ENCODE measurements at places on chromosomes 2 and 18.

DNA sequence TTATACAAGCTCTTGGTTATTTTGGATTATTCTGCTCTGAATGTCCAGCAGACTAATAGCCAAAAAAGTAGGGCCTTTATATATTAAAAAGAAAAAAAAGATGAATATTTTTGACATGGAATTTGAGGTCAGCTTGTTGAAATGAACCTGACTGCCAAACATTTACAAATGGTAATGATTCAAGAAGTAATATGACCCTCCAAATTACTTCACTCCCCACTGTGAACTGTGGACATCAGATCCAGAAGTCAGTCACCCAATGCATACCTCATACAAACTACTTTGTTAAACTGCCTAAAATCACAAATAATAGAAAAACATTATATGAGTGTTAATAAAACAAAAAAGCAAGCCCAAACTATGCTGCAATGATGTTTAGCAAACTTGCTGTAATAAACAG is 10.0 kb downstream of the EPG5 start:
- H3K4me1 ChIP-seq, result peaks cover 17% of the 10 kb centered on the region
- H3K27me3 ChIP-seq, result no peaks in the 10 kb centered on the region
- peaks cover 28% of the 10 kb centered on the region for H3K36me3 ChIP-seq
- no peak overlapping the region for H3K27ac ChIP-seq
- no peak overlapping the region for H3K4me3 ChIP-seq
- DNase-seq, result no peak

DNA sequence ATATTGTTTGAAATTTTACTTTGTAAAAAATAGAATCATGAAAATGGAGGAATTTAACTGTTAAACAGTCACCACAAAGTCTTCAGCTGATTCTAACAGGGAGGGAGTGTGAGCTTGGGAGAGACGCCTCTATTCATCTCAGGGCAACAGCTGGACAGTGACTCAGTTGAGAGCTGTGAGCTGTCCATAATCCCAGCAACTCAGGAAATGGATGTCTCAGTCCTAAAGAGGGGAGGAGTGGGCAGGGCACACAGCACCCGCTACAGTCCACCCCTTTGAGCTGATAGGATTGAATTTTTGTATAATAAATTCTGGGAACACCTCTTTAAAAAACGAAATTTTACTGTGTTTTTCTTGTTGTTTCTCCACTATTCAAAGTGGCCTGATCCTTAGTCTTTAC is 255.1 kb upstream of the THUMPD2 start:
- no peak overlapping the region for H3K4me3 ChIP-seq
- H3K27ac ChIP-seq, result no peak overlapping the region
- no peaks in the 10 kb centered on the region for H3K36me3 ChIP-seq

DNA sequence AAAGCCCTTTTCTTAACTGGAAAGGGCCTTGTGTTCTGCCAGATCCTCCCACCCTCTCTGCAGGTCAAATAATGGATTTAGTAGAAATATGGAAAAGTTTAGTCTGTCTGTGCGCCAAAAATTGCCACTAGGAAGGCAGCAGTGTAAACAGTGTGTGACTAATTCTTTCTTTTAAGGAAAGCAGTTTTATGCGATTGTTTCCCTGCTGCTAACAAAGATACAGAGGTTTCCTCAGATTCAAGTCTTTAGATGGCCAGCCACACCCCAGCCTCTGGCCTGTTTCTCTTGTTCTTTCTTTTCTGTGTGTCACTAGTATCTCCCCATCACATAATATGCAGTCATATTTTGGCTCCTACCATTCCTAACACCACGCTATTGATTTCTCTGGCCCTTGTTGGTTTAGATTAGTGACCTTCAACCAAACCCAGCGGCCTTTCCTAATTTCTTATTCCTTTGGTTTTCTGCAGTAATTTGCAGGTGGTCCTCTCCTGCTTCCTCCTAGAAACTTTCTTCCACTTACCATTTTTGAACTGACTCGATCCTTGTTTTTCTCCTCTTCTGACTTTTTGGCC is 157.4 kb downstream of the LTBP1 start:
- H3K36me3 ChIP-seq, result no peaks in the 10 kb centered on the region
- no peaks in the 10 kb centered on the region for H3K4me1 ChIP-seq
- peak overlapping the region; percentile 70 for H3K27ac ChIP-seq
- H3K4me3 ChIP-seq, result no peak overlapping the region
- no peak for DNase-seq

- H3K36me3 ChIP-seq, result no peaks in the 10 kb centered on the region
- peak overlapping the region; percentile 55 for H3K4me3 ChIP-seq
- peaks cover 11% of the 10 kb centered on the region for H3K4me1 ChIP-seq
- no peak overlapping the region for H3K27ac ChIP-seq
- DNase-seq, result peak; percentile 36
Measured at GRCh38 chr2:159904959-159905305, 106.9 kb upstream of the CD302 start.

DNA sequence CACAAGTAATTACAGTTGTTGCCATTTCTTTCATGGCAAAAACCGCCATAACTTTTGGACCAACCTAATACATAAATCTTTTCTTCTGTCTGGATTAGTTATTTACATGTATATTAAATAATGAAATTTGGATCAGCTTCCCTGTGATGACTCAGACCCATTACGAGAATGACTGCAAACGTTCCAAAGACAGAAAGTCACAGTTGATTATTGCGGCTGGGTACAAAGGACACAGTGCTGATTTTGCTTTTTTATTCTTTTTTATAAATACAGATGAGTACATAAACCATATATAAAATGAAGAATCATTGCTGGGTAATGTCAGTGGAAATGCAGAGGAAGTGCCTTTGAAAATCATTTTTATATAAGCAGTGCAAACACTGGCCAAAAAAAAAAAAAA is 126.2 kb downstream of the TWIST2 start:
- no peaks in the 10 kb centered on the region for H3K36me3 ChIP-seq
- peaks cover 14% of the 10 kb centered on the region for H3K4me1 ChIP-seq
- H3K27me3 ChIP-seq, result no peaks in the 10 kb centered on the region
- DNase-seq, result no peak
- H3K4me3 ChIP-seq, result no peak overlapping the region

DNA sequence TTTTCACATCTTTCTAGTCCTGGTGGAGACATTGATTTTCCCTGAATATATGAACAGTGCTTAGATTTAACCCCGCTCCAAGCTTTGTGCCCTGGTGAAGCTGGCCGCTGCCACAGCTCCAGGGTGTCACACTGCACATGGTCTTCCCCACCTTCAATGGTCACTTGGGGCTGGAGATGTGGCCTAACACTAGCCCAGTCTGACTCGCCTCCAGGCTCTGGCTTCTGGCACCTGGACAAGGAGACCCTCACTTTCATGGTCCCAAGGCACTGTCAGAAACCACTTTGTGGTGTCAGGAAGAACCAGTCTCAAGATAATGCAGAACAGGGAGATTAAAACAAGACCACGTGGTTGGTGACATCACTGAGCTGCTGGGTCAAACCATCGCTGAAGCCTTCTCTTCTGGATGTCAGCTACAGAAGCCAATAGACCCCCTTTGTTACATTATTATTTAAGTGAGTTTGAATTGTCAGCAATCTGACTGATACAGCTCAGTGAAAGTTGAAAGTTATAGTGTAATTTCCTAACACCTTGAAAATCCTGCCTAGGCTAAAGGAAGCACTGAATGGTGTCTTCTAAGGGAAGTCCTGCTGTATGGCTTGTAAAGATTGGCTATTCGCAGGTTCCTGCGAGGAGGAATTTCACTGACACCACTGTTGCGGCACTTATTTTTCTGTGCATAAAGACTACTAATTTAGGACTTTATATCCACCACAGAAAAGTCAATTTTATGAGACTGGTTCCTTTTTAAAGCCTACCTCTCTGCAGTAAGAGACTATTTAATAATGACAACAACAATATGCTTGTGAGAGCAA is 55.0 kb upstream of the CTDP1 start:
- H3K4me1 ChIP-seq, result peaks cover 8% of the 10 kb centered on the region
- peaks cover 6% of the 10 kb centered on the region for H3K27me3 ChIP-seq
- H3K27ac ChIP-seq, result no peak overlapping the region
- no peaks in the 10 kb centered on the region for H3K36me3 ChIP-seq
- no peak overlapping the region for H3K4me3 ChIP-seq

- no peaks in the 10 kb centered on the region for H3K36me3 ChIP-seq
- no peaks in the 10 kb centered on the region for H3K4me1 ChIP-seq
Measured at GRCh38 chr2:160555420-160556071, 61.9 kb upstream of the RBMS1 start.

DNA sequence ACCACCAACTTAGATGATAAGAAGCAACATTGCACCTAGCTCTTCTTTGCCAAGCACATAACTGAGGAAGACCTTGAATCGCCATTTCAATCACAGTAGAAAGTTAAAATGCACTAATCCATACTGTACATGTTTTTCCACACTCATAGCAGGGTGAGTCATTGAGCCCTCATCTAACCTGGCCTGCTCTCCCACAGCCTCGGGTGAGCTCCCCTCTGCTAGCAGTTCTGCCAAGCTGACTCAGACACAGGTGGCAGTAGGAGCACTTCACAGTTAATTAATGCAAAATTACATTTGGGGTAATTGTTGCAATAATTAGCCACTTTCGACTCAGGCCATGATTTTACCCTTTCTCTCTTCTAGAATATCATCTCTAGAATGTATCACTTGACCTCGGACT is 1632.8 kb upstream of the CELF4 start:
- DNase-seq, result no peak
- H3K27ac ChIP-seq, result no peak overlapping the region
- no peaks in the 10 kb centered on the region for H3K36me3 ChIP-seq
- H3K4me3 ChIP-seq, result no peak overlapping the region
- no peaks in the 10 kb centered on the region for H3K27me3 ChIP-seq

- peaks cover 2% of the 10 kb centered on the region for H3K4me1 ChIP-seq
- H3K4me3 ChIP-seq, result no peak overlapping the region
- no peak for DNase-seq
- no peaks in the 10 kb centered on the region for H3K27me3 ChIP-seq
- no peak overlapping the region for H3K27ac ChIP-seq
Measured at GRCh38 chr2:181851726-181852125, 39.8 kb upstream of the ITPRID2 start.

Measured in tibial artery (tissue), 4 donors.